ENCODE measurements at places on chromosomes 16 and 17.

GRCh38 chr16:14354561-14355351 is 275.3 kb downstream of the PARN start:
- no peak for DNase-seq

DNA sequence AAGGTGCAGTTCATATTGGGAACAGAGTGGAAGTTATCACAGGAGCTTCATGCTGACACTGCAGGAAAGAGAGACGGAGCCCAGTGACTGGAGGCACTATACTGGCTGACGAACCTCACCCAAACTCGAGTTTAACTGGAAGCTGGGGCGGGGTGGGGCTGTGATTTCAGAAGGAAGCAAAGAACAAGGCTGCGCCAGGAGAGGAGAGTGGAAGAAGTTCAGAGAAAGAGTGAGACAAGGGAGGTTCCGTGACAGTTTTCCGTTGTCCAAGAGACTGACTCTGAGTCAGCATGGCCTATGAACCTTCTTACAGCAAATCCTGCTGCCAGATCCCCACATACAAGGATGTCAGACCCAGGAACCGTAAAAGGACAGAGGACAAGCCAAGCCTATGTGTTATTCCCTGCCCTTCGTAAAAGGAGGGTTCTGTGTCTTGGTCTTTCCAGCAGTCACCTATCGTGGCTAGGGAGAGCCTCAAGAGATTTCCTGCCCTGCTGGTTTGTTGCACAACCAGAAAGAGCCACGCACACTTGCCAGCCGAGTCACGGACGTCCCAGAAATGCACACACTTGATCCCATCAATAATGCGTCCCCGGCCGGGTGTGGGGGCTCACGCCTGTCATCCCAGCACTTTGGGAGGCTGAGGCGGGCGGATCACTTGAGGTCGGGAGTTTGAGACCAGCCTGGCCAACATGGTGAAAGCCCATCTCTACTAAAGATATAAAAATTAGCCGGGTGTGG is 5.1 kb downstream of the PITPNA start:
- DNase-seq, result no peak

DNA sequence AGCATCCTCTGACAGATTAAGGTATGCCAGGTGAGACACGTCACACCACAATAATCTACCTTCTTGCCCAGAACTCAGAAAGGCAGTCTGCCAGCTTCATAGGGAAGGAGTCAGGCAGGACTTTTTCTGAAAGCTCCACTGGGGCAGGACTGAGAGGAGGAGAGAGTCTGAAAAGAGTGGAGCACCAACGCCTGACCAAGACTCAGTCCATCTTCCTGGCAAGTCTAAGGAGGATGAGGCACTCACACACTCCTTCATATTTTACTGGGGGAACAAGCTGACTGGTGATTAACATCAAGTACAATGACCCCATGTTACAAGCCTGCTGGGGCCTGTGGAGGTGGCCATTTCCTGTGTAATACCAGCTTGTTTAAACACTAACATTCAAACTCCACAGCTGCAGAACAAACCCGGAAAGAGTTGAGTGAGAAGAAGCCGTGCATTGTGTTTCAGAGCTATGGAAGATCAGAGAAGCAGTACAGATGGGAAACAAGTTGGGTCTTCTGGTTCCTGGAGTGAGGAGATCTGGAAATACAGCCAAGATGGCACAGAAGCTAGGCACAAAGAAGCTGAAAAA is 122.4 kb downstream of the HIC1 start:
- no peak for DNase-seq

DNA sequence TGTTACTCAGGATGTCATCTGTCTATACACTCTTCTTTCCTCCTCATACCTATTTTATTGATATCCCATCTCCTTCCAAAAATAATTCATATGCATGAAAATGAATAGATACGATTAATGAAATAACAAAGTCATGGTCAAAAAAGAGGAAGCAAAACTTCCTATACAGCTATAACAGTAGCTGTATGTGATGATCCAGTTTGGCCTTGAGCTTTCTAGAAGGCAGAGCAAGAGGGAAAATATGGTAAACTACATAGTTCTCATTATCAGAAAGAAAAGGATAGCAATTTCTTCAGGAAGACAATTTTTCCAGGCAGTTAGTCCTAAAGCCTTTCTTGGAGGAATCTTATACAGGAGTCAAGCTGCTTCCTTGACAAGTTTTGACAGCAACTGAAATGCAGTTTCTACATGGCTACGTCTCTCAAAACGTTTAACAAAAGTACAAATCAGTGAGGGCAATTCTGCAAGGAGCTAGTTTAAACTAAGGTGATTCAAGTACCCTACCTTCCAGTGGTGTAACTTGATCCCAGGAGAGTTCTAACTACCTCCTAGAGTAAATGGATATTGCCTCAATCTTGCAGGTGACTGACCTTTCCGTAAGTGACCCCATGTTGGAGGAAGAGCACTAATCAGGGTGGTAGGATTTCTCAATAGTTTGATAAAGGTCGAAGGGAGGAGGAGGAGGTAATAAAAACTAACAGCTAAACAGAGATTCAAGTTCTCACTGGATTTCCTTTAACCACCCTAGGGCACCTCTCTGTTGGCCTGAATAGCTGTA is 1.0 kb downstream of the SPAG5 start:
- DNase-seq, result no peak

- no peak for DNase-seq
Observed at GRCh38 chr16:81841722-81842121, 62.6 kb downstream of the PLCG2 start.

DNA sequence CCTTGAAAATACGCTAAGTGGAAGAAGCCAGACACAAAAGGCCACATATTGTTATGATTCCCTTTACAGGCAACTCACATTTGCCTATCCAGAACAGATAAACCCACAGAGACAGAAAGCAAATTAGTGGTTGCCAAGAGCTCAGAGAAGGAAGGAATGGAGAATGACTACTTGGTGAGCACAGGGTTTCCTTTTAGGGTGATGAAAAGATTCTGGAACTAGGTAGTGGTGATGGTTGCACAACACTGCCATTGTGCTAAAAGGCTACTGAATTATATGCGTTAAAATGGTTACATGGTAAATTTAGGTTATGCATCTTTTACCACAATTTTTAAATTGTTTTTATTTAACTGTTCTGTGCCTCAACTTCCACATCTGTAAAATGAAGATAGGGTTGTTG is 4.4 kb downstream of the COPRS start:
- no peak for DNase-seq

GRCh38 chr17:10216213-10216938 is 18.0 kb upstream of the GAS7 start:
- DNase-seq, result no peak

DNA sequence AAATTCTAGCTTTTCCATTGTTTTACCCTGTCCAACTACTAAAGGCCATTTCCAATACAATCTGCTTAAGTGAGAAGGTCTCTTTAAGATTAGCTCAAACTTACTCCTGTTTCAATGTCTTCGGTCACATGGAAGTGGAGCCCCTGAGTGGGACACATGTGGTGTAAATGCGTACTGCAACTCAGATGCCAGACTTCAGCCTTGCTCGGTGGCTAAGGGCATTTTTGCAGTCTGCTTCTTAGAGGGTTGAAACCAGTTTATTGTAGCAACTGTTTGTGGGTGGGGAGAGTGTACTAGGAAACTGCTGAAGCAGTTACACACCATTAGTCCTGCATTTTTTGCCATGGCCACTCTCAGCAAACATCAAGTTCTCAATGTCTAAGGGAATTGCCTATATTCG is 140.6 kb downstream of the PARN start:
- no peak for DNase-seq

GRCh38 chr17:79628861-79629547 is 18.2 kb upstream of the RBFOX3 start:
- no peak for DNase-seq

DNA sequence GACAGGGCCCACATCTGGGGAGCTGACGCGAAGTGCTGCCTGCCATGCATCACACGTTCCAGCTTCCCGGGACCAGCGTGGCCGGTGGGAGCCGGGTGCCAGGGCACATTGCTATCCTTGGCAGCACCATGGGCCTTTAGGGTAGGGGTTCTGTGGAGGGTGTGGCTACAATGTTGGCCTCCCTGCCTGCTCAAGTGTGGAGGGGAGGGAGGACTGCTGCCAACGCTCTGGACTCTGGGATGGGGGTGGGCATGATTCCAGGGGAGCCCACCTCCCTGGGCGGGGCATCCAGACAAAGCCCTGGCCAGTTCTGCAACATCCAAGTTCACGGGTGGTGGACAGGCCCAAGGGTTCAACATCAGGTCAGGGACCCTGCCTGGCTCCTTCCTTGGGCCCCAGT is 13.9 kb downstream of the GRB7 start:
- DNase-seq, result no peak

DNA sequence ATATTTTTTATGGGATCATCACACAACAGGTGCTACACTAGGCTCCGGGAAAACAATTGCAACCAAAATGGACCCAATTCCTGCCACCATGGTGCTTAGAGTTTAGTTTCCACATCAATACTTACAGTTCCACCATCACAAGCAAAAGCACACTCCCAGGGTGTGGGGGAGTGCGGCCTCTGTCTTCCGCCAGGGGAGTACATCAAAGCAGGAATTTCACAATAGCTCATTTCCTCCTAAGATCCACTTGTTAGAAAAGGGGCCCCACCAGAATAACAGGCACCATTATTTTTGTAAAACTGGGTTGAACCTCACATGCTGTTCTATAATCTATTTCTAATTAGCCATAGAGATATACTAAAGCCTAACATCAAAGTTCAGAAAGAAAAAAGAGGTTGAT is 44.3 kb upstream of the PSMD7 start:
- no peak for DNase-seq

- no peak for DNase-seq
Observed at GRCh38 chr17:49445591-49445990, 30.9 kb upstream of the PHB1 start.

DNA sequence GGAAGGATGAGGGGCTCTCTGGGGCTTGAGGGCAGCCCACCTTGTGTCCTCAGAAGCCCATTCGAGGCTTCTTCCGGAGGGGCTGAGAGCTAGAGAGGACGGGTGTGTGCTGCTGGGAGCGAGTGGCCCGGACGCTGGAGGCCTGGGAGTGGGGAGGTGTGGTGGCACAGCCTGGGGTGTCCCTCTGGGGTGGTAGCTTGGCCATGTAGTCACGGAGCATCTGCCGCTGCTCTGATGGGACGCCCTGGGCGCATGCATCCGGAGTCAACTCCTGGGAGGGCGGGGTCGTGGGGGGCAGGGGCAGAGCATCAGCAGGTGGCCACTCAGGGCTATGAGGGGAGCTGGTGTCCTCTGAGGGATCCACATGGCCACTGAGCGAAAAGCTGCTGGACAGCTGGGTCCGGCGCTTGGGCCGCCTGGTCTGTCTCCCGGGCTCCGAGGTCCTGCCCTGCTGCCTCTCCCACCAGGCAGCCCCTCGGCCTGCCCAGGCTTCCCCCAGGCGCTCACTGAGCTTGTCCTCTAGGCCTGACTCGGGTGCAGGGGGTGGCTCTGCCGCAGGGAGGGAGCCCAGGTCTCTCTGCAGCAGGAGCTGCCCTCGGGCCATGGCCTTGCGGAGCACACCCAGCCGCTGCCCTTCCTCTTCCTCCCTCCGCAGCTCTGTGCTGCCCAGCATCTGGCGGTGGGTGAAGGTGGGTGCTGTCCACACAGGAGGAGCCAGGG is 7.8 kb downstream of the TAF1C start:
- DNase-seq, result no peak

GRCh38 chr16:30820952-30821421 is 34.0 kb upstream of the ZNF629 start:
- no peak for DNase-seq

DNA sequence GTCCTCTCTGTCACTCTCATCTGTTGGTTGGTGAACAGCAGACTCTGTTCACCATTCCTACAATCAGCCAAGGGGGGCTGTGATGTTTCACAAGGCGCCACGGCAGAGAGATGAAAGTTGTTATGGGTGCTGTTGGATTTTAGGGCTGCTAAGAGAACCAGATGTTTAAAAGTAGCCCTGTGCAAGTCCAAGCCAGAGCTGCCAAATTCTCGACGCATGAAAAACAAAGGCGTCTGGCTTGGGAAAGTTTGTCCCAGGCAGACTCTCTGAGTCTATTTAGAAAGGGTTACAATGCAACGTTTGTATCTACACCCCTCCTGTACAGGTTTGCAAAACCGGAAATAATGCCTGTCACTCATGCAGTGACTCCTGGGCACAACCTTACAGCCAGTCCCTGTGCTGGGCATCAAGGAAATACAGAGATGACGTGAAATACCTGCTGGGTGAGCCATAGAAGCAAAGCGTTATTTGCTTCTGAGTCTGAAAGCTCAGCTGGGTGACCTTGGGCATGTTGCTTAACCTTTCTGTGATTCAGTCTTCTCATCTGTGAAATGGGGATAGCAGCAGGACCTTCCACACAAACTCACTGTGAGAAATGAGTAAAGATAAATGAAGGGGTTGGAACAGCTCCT is 74.8 kb downstream of the XYLT1 start:
- no peak for DNase-seq

DNA sequence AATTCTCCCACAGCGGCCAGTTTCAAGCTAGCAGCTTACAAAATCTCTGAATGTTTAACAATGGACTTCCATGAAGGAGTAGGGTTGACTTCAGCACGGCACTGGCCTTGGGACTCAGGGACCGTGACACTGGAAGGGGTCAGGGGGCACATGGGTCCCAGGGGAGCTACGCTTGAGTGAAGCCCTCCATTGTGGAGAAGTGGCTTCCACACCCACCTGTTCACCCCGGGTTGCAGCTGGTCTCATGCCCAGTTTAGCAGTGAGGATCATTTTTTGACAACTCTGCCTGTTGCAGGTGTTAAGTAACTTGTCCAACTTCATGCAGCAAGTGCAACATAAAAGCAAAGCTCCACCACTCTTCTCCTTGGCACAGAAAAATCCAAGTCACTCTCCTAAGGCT is 510.2 kb downstream of the CDH13 start:
- DNase-seq, result no peak

GRCh38 chr17:61580502-61580901 is 10.5 kb downstream of the NACA2 start:
- no peak for DNase-seq

DNA sequence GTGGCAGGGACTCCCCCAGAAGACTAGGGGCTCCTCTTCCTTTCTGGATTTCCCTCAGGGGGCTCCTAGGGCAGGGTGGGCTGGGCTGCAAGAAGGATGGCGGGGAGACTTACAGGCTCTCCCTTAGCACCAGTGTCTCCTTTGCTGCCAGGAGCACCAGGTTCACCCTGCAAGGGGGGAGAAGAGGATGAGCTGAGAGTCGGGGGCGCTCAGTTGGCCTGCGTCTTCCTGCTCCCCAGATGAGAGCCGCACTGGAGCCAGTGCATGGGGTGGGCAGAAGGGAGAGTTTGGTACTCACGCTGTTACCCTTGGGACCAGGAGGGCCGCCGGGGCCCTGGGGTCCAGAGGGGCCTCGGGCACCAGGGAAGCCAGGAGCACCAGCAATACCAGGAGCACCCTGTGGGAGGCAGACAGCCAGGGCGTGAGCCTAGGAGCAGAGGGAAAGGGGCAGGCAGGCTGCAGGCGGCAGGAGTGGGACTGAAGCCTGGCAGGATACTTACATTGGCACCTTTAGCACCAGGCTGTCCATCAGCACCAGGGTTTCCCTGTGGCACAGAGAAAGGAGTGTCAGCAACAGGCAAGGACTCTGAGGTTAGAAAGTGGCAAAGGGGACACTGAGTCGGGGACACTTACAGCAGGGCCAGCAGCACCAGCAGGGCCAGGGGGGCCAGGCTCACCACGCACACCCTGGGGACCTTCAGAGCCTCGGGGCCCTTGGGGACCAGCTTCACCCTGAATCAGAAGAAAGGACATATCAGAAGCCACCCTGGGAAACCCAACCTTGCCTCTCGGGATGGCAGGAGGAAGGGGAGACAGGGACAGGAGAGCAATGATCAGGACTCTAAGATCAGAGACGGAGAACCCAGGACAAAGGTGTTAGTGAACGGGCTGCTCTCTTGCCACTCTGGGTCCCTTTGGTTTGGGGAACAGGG is 6.2 kb downstream of the COL1A1 start:
- no peak for DNase-seq

Measured in T-helper 9 cell (primary cell).